ENCODE measurements at places on chromosomes 1 and 21. TPM values are rescaled to one million over a fixed set of nuclear protein-coding genes. Genes with fewer than 3 reads are reported as not detected.

- no peak for DNase-seq
Measured at GRCh38 chr1:234502785-234503184, 23.8 kb upstream of the TARBP1 start.

DNA sequence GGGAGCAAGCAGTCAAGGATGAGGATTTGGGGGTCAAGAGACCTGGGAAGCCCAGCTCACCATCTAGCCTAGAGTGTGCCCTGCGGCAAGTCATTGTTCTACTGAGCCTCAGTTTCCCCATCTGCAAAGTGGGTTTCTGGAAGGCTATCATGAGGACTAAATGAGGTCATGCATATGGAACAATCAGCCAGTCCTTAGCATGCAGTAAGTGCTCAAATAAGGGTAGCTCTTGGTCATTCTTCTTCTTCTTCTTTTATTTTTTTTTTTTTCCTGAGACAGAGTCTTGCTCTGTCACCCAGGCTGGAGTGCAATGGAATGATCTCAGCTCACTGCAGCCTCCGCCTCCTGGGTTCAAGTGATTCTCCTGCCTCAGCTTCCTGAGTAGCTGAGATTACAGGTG lies 99.9 kb upstream of the RUNX3 start:
- DNase-seq: no peak

GRCh38 chr1:218297867-218298266 lies 12.8 kb downstream of the RRP15 start:
- DNase-seq: no peak

GRCh38 chr1:31041529-31041928 lies 24.0 kb downstream of the PUM1 start:
- DNase-seq: no peak

- no peak for DNase-seq
Measured at GRCh38 chr21:41112740-41113692, 54.9 kb upstream of the BACE2 start.

DNA sequence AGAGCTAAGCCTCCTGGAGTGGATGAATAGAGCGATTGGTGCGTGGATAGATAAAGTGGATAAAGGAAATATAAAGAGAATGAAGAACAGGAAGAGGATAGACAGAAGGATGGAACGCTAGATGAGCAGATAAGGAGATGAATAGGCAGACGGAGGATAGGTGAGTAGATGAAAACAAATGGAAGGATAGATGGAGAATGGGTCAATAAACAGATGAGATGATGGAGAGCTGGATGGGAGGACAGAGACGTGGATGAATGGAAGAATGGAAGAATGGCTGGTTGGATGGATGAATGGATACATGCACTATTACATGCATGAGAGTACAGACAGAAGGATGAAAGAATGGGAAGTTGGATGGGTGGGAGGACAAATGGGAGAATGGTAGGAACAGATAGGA lies 35.2 kb upstream of the EDN2 start:
- no peak for DNase-seq

DNA sequence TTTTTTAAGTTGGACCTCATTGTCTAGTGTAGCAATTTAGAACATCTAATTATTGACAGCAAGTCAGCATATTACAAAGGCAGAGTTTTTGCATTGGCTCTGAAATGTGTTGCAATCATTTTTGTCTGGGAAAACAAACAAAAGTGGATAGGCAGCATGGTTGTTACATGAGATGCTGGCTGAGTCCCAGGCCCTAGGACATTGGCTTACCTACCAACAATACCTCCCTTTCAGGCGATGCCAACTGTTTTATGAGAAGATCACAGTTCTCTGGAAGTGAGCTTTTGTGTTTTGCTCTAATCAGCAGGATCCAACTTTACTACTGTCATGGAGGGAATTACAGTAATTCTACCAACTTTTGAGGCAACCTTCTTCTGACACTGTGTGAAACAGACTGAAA lies 71.5 kb upstream of the CXADR start:
- DNase-seq: no peak

DNA sequence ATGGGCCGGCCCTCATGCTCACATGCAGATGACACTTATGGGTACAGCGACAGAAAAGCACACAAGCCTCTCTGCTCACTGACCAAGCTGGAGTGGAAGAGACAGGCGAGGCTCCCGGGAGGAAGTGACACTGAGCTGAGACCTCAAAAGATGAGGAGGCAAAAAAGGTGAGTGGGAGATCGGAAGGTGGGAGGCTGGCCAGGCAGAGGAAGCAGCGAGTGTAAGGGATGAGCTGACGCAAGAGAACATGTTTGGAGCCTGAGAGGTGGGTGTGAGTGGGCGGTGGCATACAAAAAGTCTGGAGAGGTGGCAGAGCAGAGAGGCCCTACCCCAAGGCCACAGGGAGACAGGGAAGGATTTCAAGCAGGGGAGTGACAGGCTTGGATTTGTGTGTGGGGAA lies 18.2 kb upstream of the CDCP2 start:
- DNase-seq: peak; percentile 49

- DNase-seq: no peak
Measured at GRCh38 chr1:209176866-209177430, 406.6 kb upstream of the CAMK1G start.

The TMEM61 gene
- not detected for total RNA-seq

The LRRC38 gene
- not detected for total RNA-seq

The RHD gene
- total RNA-seq: 3.9 TPM

Data from spleen (tissue), 13 donors.